Hematopoietic multipotent progenitor cell treated with erythropoietin and hydrocortisone succinate and interleukin-3 and kit ligand, for 6 days (in vitro differentiated cells): ENCODE measurements at places on chromosomes 12 and 14.

DNA sequence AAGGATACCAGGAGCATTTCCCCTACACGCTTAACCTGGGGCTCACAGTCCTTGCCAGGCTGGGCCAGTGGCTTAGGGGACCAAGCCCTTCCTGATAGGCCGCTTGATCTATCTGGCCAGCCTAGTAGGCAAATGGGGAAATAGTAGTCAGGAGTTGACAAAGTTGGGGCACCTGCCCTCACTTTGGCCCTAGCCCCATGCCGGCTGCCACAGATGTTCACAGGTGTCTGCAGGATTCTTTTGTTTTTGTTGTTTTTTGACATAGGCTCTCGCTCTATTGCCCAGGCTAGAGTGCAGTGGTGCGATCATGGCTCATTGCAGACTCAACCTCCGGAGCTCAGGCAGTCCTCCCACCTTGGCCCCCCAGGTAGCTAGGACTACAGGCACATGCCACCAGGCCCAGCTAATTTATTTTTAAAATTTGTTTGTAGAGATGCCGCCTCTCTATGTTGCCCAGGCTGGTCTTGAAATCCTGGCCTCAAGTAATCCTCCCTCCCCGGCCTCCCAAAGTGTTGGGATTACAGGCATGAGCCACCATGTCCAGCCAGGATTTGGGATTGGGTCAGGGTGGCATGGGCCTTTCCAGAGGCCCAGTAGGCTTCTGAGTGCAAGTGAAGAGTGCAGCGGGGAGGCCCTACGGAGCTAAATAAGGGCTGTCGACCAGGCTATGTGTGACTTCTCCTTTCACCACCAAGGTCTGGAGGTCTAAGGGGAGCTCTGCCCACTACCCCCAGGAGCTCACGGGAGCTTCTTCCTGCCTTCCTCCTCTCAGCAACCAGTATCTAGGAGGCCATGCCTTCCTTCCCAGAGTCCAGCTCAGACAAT, 15.5 kb upstream of the HDAC7 start:
- no peak for DNase-seq

DNA sequence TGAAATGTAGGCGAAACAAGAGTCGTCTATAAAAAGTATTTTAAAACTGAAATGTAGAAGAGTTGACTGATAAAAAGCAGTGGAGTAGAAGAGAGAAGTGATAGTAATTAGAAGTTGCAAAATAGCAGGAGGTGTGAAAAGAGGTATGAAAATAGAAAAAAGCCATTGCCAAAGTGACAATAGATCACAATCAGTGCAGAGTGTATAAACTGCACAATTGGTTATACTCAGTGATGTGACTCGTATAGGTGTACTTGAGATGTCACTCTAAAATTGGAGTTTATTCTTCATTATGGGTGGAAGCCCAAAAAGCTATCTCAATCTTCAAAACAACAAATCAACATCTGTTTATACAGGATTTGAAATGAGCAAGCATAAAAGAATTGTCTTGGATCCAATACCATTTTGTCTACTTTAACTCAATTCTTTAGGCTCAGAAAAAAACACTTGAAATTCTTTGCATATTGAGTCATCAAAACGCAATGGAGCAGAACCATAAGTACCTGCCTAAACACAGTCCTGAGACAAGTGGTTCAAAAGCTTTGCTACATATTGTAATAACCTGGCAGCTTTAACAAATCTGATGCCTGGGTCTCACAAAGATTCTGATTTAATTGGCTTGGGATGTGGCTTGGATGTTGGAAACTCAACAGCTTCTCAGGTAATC, 8.8 kb downstream of the IKBIP start:
- DNase-seq = no peak

- DNase-seq = no peak
Measured at GRCh38 chr12:123064885-123065619, 84.6 kb downstream of the ARL6IP4 start.

- no peak for DNase-seq
Measured at GRCh38 chr12:106715582-106715981, 58.9 kb upstream of the RIC8B start.

- DNase-seq = no peak
Measured at GRCh38 chr14:81449114-81449513, 49.0 kb upstream of the STON2 start.

DNA sequence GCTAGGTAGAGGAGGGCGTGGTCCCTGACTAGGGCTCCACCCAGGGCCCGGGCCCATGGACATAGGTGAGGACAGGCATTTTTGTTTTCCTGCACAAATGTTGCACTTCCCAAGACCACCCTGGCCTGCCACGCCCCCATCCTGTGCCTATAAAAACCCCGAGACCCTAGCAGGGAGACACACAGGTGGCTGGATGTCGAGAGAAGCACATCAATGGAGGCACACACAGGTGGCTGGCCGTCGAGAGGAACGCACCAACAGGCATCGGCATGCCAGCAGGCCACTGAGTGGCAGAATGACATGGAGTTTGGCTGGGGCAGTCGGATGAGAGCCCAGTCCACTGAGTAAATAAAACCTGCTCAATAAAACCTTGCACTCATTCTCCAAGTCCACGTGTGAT, 157.9 kb upstream of the ABCD2 start:
- no peak for DNase-seq

GRCh38 chr12:116736962-116737773, 701 bp downstream of the SPRING1 start:
- peak; percentile 19 for DNase-seq

DNA sequence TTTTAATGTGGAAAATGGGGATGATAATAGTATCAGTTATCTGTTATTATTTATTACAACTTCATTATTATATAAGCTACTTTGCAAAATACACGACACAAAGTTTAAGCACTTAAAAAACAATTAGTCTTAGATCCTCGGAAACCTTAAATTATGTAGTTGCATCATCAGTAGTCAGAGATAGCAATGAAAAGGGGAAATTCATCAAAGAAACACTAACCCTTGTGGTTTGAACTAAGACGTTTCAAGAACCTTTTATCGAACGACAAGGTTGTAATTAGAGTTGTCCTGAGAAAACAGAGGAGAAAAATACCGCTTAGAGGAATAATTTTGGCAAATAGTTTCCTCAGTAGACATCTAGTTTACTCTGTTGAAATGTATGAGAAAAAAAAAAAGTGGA, 198.5 kb downstream of the PTPRO start:
- DNase-seq = peak; percentile 22

DNA sequence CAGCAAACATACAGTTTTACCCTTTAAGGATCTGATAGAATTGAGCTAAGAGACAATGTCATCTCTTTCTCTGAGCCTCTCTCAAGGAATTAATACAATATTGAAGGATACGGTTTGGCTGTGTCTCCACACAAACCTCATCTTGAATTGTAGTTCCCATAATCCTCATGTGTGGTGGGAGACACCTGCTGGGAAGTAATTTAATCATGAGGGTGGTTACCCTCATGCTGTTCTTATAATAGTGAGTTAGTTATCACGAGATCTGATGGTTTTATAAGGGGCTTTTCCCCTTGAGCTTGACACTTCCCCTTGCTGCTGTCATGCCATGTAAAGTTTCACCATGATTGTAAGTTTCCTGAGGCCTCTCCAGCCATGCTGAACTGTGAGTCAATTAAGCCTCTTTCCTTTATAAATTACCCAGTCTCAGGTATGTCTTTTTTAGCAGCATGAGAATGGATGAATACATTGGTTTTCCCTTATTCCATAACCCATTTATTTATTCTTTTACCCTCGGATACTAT, 47.6 kb downstream of the TMEM30B start:
- no peak for DNase-seq

GRCh38 chr12:30164382-30165318, 380.9 kb upstream of the TMTC1 start:
- no peak for DNase-seq

GRCh38 chr14:47626151-47627035, 49.0 kb downstream of the MDGA2 start:
- no peak for DNase-seq

DNA sequence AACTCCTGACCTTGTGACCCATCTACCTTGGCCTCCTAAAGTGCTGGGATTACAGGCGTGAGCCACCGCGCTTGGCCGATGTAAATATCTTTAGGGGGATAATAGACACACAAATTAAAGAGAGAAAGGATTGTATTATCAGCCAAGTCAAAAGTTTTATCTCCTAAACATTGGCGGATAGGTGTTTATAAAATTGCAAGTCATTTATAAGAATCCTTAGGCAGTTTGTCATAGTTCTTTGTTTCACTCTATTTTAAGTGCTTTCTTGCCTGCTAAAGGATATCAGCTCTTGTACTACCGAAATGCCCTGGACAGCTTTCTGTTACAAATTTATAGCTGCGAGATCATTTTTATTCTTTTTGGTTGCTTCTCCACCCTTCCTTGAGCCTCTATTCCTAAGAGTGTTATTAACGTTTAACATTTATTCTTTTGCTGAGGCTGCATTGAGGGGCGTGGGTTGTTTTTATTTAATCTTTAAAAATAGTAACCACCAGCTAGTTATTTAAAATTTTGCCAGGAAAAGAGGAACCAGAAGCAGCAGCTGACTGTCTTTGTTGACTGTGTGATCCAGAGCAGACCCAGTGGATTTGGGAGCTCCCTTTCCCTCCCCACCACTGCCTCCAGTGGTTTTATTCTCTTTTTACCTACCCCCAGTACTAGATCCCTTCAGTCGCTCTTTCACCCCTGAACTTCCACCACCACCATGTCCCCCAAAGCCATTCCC, 106.4 kb downstream of the DIP2B start:
- DNase-seq = peak; percentile 42

GRCh38 chr12:63922474-63922873, 78.0 kb downstream of the SRGAP1 start:
- no peak for DNase-seq

GRCh38 chr12:20445687-20446086, 77.3 kb downstream of the PDE3A start:
- DNase-seq = no peak
